Breast epithelium (tissue), 4 donors: ENCODE measurements at places on chromosomes 7 and 10. TPM values are rescaled to one million over a fixed set of nuclear protein-coding genes. Genes with fewer than 3 reads are reported as not detected.

CALHM1 gene
- not detected for total RNA-seq

DNA sequence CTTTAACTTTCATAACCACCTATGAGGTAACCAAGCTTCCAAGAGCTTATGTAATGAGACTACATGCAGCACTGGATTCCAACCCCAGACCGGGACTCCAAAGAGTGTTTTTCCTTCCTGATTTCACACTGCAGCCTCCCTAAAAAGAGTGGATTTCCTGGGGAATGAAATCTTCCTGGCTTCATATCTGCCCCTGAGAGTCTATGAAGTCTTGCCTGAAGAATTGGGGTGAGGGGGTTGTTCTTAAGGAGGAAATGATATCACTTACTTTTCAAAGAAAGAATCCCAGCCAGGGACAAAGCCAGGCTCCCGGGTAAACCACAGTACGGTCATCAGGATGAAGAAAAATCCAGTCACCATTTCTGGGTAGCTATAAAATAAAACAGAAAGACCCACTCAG is 29.7 kb downstream of the STMP1 start:
- H3K4me3 ChIP-seq, result no peak overlapping the region
- H3K36me3 ChIP-seq, result no peaks in the 10 kb centered on the region
- H3K27me3 ChIP-seq, result no peaks in the 10 kb centered on the region
- H3K27ac ChIP-seq, result no peak overlapping the region
- H3K4me1 ChIP-seq, result no peaks in the 10 kb centered on the region
- DNase-seq, result no peak

- no peaks in the 10 kb centered on the region for H3K36me3 ChIP-seq
- H3K4me3 ChIP-seq, result no peak overlapping the region
- no peaks in the 10 kb centered on the region for H3K4me1 ChIP-seq
- DNase-seq, result no peak
- no peak overlapping the region for H3K27ac ChIP-seq
- no peaks in the 10 kb centered on the region for H3K27me3 ChIP-seq
Observed at GRCh38 chr7:148371280-148371937, 219.2 kb upstream of the C7orf33 start.

DNA sequence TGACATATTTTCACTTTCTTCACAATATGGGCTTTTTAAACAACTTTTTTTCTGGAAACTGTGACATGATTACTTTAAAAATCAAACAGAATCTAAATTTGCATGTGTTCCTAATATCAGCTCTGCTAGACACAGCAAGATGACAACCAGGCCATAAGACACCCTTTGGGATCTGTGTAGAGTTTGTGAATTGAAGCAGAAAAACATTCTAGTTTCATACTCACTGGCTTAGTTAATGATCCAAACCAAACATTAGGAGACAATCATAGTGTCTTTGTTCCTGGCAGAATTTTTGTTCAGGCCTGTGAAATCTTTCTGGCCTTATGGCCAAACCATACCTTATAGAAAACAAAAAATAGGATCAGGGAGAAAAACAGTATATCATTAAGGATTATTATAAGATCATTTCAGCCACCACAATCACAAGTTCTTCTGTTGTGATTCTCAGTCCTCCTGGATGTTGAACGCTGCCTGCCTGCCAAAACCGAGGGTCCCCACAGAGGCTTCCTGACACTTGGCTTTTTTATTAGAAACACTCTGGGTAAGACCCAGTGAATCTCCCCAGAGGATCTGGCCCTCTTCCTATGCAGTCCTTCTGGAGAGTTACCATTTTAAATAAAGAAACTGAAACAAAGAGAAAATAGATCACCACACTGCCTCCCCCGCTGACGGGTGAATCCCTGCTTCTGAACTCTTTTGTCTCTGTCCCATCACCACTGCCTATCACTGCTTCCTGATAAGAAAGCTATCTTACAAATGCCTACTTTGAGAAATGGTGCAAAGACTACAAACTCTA is 79.2 kb upstream of the PPP1R3C start:
- H3K27me3 ChIP-seq, result no peaks in the 10 kb centered on the region
- H3K4me3 ChIP-seq, result no peak overlapping the region
- no peaks in the 10 kb centered on the region for H3K36me3 ChIP-seq
- no peak for DNase-seq
- no peak overlapping the region for H3K27ac ChIP-seq
- no peaks in the 10 kb centered on the region for H3K4me1 ChIP-seq

GRCh38 chr7:56007167-56007652 is 42.8 kb downstream of the NIPSNAP2 start:
- H3K4me1 ChIP-seq, result no peaks in the 10 kb centered on the region
- no peak for DNase-seq
- no peaks in the 10 kb centered on the region for H3K27me3 ChIP-seq
- H3K27ac ChIP-seq, result no peak overlapping the region

DNA sequence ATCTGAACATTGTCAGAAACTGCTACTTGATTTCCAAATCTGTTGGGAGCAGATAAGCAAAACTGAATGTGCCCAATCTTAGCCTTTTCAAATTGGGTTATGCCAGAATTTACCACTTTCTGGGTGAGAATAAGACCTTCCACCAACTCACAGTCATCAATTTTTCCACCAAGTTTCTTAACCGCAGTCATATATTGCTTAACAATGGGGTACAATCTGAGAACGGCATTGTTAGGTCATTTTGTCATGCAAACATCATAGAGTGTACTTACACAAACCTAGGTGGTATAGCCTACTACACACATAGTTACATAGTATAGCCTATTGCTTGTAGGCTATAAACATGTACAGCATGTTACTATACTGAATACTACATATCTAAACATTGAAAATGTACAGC is 16.0 kb downstream of the MRPS33 start:
- no peaks in the 10 kb centered on the region for H3K4me1 ChIP-seq
- H3K4me3 ChIP-seq, result no peak overlapping the region
- no peaks in the 10 kb centered on the region for H3K27me3 ChIP-seq
- no peaks in the 10 kb centered on the region for H3K36me3 ChIP-seq
- no peak overlapping the region for H3K27ac ChIP-seq
- DNase-seq, result no peak

TM9SF3 gene
- 118 TPM for total RNA-seq

GRCh38 chr10:35056133-35056532 is 34.0 kb downstream of the CUL2 start:
- no peak for DNase-seq
- no peaks in the 10 kb centered on the region for H3K27me3 ChIP-seq
- H3K4me1 ChIP-seq, result no peaks in the 10 kb centered on the region
- no peak overlapping the region for H3K4me3 ChIP-seq
- no peaks in the 10 kb centered on the region for H3K36me3 ChIP-seq
- no peak overlapping the region for H3K27ac ChIP-seq

DNA sequence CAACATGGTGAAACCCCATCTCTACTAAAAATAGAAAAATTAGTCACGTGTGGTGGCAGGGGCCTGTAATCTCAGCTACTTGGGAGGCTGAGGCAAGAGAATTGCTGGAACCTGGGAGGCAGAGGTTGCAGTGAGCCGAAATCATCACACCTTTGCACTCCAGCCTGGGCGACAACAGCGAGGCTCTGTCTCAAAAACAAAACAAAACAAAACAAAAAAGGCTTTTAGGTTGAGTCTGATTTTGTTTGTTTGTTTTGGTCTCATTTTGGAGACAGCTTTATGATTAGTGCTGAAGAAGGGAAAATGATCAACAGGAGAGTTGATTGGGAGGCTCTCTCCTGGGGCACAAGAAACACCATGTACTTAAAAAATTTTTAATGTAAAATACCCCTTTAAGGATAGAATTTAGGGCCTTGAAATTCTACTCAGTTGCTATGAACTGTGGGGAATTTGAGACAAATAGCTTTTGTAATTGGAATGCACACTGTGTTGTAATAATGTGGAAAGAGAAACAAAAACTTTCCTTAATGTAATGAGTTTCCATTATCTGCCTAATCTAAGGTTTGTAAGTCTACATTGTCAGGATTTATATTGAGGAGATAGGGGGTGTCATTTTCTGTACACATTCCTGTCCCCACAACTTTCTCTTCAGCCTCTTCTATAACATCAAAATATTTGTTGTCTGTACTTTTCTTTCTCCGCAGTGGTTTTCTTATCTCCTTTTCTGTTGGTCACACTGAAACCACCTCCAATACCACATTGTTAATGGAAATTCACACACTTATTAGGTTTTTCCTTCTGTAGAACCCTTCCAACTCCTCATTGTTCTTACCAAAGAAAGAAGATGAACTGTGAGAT is 41.3 kb downstream of the ARID5B start:
- DNase-seq, result no peak
- peak overlapping the region; percentile 5 for H3K4me3 ChIP-seq

GRCh38 chr10:5491477-5491876 is 7.9 kb downstream of the CALML5 start:
- H3K4me1 ChIP-seq, result no peaks in the 10 kb centered on the region
- H3K4me3 ChIP-seq, result no peak overlapping the region
- no peak overlapping the region for H3K27ac ChIP-seq
- H3K36me3 ChIP-seq, result no peaks in the 10 kb centered on the region

GRCh38 chr10:46169736-46170135 is 117.1 kb upstream of the ANTXRL start:
- H3K4me1 ChIP-seq, result no peaks in the 10 kb centered on the region
- H3K36me3 ChIP-seq, result no peaks in the 10 kb centered on the region
- DNase-seq, result no peak
- no peak overlapping the region for H3K27ac ChIP-seq
- no peaks in the 10 kb centered on the region for H3K27me3 ChIP-seq

ERVW-1 gene
- not detected for total RNA-seq

DNA sequence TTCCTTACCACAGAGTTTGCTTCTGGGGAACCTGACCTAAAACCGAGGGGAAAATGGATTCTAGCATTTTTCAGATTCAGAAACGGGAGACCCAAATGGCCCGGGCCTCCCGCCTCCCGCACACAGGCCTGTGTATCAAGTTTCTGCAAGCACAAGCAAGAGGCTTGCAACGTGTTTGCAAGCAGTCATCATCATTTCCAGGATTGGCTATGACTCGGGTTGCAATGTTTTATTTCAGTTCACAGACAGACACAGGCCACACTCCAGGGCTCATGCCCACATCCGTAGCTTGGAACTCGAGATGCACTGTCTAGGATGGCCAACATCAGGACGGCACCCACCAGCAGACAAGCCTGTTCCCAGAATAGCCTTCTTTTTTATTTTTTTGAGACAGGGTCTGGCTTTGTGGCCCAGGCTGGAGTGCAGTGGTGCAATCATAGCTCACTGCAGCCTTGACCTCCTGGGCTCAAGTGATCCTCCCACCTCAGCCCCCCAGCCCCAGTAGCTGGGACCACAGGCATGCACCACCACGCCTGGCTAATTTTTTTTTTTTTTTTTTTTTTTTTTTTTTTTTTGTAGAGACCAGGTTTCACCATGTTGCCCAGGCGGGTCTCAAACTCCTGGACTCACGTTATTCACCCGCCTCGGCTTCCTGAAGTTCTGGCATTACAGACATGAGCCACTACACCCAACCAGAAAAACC is 68.1 kb upstream of the FOXK1 start:
- no peaks in the 10 kb centered on the region for H3K36me3 ChIP-seq
- H3K4me3 ChIP-seq, result peak overlapping the region; percentile 64
- no peaks in the 10 kb centered on the region for H3K27me3 ChIP-seq

DNA sequence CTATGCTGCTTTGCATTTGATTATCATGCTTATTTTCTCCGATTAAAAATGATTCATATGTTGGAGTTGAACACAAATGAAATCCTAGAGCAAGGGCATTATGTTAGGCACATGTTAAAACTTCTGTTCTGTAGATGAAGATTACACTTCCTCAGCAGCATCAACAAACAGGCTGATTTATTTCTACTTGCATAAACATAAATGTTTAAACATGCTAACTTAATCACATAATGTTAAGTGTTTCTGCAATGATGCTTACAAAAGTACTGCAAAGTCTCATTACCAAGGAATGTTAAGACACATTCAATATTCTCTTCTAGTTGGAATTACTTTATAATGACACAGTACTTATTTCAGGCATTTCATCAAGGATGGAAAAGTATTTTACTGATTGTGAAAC is 770.8 kb downstream of the ANKRD7 start:
- H3K4me1 ChIP-seq, result no peaks in the 10 kb centered on the region
- no peak for DNase-seq
- H3K27ac ChIP-seq, result no peak overlapping the region

ABCF2 gene
- total RNA-seq, result 35.6 TPM

DNA sequence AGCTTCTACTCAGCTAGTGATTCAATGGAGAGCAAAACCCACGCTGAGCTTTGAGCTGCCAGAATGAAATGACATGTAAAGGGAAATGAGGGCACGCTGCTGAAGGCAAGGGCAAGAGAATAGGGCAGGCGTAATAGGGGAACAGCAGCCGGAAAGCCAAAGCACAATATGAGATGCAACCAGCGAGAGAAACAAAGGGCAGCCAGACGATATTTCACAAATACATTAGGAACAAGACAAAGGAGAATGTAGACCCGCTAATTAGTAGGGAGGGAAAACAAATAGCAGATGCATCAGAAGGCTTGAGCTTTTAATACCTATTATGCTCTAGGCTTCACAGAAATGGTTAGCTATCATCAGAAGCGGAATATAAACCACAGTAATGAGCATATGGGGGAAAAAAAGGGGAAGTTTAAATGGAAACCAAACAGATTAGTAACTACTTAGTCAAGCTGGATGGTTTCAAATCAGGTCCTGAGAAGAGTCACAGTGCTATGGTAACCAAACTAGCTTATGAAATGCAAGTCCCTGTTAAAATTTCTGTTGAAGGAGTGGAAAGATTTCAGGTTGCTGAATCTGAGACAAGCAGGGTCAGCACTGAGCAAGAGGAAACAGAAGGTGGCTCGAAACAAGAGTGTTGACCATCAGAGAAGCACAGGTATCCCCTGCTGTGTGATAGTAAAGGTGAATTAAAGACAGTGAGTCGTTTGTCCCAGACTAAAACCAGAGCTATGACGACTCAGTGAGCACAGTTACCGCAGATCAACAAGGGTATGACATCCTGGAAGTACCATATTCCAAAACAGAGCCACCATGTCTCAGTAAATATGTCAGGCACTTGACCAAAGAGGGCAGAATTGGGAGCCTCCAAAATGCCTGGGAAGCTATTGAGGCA is 496.9 kb upstream of the CELF2 start:
- H3K27me3 ChIP-seq, result no peaks in the 10 kb centered on the region
- H3K4me1 ChIP-seq, result no peaks in the 10 kb centered on the region
- H3K36me3 ChIP-seq, result no peaks in the 10 kb centered on the region
- H3K27ac ChIP-seq, result no peak overlapping the region

GRCh38 chr7:64999165-65000004 is 7.1 kb downstream of the ERV3-1 start:
- no peaks in the 10 kb centered on the region for H3K4me1 ChIP-seq
- no peak overlapping the region for H3K4me3 ChIP-seq
- DNase-seq, result no peak
- peak overlapping the region; percentile 93 for H3K27ac ChIP-seq
- H3K36me3 ChIP-seq, result no peaks in the 10 kb centered on the region
- H3K27me3 ChIP-seq, result no peaks in the 10 kb centered on the region

DNA sequence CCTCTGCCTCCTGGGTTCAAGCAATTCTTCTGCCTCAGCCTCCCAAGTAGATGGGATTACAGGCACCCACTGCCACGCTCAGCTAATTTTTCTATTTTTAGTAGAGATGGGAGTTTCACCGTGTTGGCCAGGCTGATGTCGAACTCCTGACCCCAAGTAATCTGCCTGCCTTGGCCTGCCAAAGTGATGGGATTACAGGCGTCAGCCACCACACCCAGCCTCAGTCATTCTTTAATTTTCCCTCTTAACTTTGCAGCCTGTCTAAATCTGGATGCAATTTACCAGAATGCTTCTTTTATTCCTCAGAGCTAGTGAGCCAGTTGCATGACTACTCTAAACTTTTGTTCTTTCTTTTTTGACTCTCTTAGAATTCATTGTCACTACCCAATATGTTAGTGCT is 90.5 kb upstream of the CSTF2T start:
- H3K27ac ChIP-seq, result no peak overlapping the region
- no peaks in the 10 kb centered on the region for H3K36me3 ChIP-seq
- no peak for DNase-seq

TSPAN12 gene
- 6.6 TPM for total RNA-seq

TMEM273 gene
- 18.4 TPM for total RNA-seq
